Amygdala (tissue), 56 donors: ENCODE measurements at places on chromosomes 6 and 20.
A peak's percentile ranks its signal among the peaks of the same experiment; 100 is the strongest.

DNA sequence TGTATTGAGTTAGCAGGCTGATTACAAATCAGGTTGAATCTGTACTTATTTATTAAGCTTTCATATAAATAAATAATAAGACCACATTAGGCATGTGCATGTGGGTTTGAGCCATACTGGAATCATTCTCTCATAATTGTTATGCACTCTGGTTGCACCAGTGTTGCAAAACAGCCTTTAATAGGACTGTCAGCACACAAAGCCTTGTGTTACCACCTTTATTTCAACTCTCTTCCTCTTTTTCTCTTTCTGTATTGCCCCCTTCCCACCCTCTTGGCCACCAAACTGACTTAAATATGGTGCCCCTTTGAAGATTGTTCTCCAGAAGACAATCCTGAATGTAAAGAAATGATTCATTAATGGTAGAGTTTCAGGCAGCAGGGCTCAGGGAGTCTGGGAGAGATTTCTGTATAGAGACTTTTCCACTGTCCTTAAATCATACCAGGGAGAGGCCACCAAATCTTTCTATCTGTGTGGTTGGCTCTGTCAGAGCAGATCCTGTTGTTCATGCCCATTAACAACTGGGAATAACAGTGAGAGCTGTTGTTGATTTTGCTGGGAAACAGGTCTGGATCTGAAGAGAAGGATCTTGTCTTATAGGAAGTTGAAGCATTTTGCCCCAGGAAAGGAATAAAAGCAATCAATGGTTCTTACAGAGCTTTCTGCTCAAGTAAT is 131.6 kb upstream of the SOX4 start:
- no peak for DNase-seq

GRCh38 chr6:169905041-169905807 is 153.8 kb downstream of the ERMARD start:
- DNase-seq: no peak

- peak; percentile 40 for DNase-seq
Observed at GRCh38 chr6:155154158-155154830, 109.5 kb upstream of the CLDN20 start.

DNA sequence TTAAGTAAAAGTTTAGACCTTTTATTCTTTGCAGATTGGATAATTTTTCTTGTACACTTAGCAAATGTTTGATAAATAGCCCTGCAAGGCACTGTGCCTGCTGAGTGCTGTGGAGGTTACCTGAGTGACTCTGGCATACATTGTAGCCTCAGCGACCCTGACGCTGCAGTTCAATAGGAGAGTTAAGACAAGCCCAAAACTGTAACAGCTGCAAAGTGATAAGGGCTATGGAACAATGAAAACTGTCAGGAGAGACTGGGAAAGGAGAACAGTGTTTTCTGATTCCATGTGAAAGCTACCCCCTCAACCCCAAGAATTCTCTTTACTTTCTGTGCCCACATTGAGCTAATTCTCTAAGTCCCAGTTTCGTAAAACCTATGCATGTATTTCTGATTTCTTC is 22.2 kb downstream of the HIVEP1 start:
- no peak for DNase-seq

- DNase-seq: no peak
Observed at GRCh38 chr6:79687759-79688158, 56.6 kb downstream of the SH3BGRL2 start.

GRCh38 chr6:71294121-71294523 is 5.5 kb downstream of the OGFRL1 start:
- DNase-seq: no peak

DNA sequence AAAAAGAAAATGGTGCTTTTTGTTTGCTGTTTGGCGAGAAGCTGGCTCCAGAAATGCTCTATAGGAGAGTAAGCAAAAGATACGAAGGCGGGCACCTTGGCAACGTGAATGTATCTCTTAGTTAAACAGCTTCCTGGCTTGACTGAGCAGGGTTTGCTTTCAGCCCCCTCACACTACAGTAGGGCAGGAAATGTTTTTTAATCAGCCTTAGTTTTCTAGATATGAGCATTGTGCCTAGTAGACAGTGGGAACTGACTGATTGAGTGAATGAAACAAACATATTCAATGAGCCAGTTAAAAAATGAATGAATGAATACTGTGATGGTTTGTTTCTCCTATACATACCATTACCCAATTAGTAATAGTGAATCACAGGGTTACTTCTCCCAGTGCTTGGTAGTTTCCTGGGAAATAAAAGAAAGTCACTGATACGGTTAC is 19.9 kb downstream of the CAP2 start:
- no peak for DNase-seq

DNA sequence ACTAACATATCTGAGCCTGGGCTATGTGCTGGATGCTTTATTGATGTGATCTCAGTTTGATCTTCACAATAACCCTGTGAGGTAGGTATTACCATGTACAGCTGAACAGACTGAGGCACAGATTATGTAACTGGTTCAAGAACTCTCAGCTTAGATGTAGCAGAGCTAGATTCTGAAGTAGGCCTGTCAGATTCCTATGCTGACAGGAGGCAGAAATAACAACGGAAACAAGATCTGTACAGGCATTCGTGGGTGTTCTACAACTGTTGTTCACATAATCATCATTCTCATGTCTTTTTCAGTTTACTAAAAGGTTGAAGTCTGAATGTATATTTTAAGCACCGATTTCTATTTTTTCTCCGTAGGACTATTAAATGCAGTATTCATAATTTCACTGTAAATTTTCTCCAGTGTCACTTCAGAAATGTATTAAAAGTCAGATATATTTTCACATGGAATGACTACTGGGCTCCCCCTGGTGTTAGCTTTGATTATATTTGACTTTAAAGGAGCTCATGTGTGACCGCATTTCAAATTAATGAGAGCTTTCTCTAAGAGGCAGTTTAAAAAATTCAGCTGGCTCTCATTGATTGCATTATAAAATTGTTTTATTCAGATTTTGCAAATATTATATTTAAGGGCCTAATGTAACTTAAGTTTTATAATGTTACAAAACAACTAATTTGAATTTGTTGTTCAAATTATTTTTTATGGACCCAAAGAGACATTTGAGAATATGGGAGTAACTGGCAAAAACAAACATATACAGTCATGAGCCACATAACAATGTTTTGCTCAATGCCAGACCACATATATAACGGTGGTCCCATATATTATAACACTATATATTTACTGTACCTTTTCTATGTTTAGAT is 36.4 kb upstream of the SLC17A4 start:
- DNase-seq: no peak

- no peak for DNase-seq
Observed at GRCh38 chr6:56364431-56364826, 117.0 kb upstream of the COL21A1 start.

DNA sequence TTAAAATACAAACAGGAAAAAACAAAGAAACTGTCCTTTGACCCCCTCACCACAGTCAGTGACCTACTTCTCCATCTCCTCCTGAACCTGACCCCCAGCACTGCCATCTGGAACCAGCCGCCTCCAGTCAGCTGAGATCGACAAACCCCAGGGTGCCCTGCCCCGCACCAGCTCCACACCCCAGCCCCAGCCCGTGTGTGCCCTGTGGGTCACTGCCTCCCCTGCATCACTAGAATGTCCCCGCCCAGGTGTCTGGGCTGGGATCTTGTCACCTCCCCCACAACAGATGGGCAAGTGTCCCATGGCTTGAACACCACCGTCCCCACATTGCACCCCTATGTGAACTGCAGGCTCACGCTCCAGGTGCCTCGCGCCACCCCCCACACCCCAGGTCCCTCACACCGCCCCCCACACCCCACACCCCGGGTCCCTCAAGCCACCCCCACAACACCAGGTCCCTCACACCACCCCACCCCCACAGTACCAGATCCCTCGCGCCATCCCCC is 13.3 kb downstream of the TAF4 start:
- no peak for DNase-seq

DNA sequence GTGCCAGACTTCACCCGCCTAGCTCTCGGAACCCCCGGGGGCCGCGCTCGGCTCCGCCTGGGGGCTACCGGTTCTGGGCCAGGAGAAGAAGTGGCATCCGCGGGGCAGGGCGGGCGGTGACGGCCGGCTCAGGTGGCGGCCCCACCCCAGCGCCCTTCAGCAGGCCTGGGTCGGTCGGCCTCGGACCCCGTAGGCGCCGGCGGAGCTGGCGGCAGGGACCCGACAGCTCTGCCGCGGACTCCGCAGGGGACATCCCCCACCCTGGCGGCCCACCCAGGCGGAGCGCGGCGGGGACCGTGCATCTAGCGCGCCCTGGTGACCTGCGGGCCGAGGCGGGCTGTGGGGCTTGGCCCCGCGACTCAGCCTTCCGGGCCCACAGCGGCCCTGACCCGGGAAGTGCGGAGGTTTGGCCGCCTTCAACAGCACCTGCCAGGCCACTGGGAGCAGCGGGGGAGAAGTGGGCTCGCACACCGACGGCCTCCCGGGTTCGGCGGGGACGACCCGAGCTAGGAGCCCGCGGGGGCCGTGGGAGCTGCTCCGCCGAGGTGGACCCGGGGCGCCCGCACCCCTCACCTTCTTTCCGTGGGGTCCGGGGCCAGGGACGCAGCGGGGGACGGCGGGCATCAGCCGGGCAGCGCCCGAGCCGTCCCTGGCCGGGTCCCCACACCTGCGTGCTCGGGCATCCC is 87.1 kb downstream of the TMEM242 start:
- no peak for DNase-seq

GRCh38 chr20:46639587-46639986 is 11.7 kb downstream of the SLC13A3 start:
- DNase-seq: no peak

DNA sequence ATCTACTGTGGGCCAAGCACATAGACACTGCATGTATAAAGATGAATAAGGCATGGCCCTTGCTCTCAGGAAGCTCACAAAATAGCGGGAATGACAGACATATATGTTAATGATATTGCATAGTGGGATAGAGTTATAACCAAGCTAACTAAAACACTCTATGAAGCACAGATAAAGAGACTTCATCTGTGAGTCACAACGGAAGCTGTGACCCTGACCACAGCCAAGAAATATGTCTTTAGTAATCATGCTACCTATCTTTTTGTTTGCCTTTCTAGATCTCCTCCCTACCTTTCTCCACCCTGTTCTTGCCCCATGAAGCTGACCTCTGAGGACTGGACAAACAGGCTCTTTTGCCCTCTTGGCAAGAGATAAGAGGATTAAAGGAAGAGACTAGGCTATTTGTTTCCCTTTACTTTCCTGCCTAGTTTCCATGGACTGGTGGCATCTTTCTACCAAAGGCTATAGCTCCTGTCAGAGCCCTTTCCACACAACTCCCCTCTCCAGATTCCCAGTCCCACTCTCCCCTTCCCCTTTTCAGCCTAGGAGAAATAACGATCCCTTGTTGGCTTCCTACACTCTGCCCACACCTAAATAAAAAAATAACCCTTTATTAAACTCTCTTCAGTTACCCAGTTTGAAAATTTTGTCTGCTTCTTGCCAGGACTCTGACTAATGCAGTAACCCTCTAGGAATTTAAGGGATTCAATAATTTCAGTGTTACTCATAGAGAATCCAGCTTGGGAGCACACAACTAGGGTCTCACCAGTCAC is 504.9 kb upstream of the MARCKS start:
- no peak for DNase-seq

- DNase-seq: no peak
Observed at GRCh38 chr6:49913636-49914375, 47.5 kb upstream of the CRISP1 start.

DNA sequence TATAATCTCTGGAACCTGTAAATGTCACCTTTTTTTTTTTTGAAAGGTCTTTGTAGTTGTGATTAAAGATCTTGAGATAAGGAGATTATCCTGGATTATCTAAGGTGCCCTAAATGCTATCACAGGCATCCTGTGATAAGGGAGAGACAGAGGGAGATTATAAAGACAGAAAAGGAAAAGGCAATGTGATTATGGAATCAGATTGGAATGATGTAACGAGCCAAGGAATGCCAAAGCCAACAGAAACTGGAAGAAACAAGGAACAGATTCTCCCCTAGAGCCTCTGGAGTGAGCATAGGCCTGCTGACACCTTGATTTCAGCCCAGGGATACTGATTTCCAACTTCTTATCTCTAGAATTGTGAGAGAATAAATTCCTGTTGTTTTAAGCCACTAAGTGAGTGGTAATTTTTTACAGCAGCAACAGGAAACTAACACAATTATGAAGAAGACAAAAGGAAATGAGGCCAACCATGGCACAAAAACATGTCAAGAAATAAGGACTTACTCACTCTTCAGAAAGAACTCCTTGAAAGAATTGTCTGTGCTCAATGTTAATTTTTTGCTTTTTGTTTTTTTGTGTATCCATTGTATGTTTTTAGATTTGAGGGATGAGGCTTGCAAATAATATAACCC is 82.7 kb downstream of the CFAP61 start:
- no peak for DNase-seq

GRCh38 chr20:5036828-5037227 is 35.5 kb upstream of the SLC23A2 start:
- no peak for DNase-seq

DNA sequence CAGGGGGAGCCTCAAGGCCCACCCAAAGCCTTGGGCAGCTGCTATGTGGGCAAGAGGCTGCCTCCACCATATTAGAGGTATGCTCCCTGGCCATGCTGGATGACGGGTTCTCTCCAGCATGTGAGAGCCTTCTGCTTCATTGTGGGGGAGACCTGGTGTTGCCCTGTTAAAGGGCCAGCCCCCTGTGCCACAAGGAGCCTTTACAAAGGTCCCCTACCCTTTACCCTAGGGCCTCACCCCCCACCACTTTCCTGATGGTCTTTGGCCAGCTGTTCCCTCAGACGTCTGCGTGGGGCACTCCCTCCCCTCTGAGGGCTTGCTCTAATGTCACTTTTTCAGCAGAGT is 5.2 kb downstream of the ADIG start:
- DNase-seq: no peak

GRCh38 chr20:1697592-1697991 is 40.0 kb upstream of the SIRPG start:
- no peak for DNase-seq

GRCh38 chr20:56285496-56285895 is 37.0 kb downstream of the MC3R start:
- no peak for DNase-seq

DNA sequence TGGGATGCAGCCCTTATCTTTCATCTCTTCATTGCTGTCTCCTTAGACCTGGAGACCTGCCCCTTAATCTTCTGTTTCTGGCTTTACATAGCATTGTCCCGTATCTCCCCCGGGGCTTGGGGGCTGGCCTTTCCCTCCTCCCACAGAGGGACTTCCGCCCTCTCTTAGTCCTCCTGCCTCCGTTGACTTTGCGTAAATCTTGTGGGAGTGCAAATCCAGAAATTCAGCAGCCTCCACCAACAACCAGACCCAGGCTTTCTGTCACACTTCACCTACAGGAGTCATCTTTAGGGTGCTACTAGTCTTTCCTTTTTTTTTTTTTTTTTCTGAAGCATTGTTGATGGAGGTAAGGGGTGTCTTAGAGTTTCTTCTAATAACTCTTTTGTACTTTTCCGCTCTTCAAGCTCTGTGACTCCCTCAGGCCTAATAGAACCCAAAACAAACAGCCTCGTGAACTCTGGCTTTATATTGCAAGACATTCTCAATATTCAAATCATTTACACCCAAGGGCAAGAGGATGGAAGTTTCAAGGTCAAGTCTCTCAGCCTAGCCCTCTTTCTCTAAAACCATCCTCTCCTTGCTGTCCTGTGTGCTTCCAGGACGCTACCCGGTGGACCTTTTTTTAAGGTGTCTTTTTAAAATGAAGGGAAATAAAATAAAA is 66.2 kb downstream of the RREB1 start:
- no peak for DNase-seq
